WTC11 (cell line): ENCODE measurements at places on chromosomes 1 and 21.

- DNase-seq: no peak
These were observed 12.9 kb downstream of the EPHX1 start for GRCh38 chr1:225822655-225823403.

GRCh38 chr1:94529416-94529815, 12.1 kb downstream of the F3 start:
- no peak for DNase-seq

GRCh38 chr21:31838586-31839355, 34.0 kb upstream of the HUNK start:
- DNase-seq: no peak

- DNase-seq: no peak
These were observed 656.1 kb downstream of the KIF26B start for GRCh38 chr1:245810789-245811337.

- DNase-seq: no peak
These were observed 11.3 kb downstream of the FAM20B start for GRCh38 chr1:179036844-179037465.

- no peak for DNase-seq
These were observed 171.2 kb downstream of the LTN1 start for GRCh38 chr21:28821276-28822122.

GRCh38 chr1:31617916-31618746, 642 bp downstream of the HCRTR1 start:
- peak; percentile 82 for DNase-seq

DNA sequence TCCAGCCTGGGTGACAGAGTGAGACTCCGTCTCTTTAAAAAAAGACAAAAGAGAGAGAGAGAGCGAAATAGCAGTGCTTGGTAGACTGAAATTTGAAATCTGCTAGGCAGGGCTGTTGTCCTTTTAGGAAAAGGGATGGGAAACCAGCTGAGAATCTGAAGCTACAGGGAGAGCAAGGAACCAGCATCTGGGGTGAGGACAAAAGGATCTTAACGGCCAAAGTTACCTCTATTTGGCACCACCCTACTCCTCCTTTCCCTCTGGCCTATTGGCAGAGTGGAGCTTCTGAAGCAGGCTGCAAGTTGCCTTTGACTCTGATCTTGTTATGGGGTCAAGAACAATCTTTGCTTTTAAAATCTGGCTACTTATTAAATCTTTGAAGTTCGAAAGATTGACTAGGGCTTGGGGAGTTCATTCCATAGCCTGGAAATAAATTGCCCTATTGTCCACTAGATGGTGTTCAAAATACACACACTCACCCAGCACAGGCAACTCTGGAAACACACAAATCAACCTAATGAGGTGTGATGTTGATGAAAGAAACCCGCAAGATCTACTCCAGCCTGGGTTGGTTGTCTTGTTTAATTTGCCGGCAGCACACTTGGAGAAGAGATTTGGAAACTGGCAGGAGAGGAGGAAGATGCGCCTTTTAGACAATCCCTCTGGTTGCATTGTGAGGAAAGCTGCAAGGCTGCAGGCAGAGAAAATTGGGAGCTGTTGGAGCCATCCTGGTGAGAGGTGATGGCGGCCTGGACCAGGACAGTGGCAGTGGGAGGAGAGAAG, 16.5 kb upstream of the PARP1 start:
- no peak for DNase-seq

GRCh38 chr1:13965770-13966398, 265.9 kb downstream of the PRDM2 start:
- peak; percentile 74 for DNase-seq

GRCh38 chr1:84159533-84160240, 15.6 kb downstream of the PRKACB start:
- DNase-seq: no peak

GRCh38 chr1:64877151-64877550, 89.2 kb downstream of the JAK1 start:
- no peak for DNase-seq

DNA sequence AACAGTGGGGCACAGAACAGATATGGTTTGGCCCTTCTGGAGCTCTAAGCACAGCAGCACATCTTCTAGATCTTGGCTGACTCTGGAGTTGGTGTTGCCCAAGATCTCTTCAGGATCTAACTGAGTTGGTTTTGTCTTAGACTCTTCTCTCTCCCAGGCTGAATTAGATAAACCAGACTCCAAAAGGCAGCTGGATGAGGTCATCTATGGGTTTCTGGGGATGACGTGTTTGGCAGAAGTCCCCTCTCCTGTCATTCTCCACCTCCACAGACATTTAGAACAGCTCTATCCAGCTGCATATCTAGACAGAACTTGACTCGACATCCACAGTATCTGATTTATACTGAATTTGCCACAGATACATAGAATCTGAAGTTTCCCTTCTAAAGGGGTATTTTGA, 75.3 kb downstream of the ST6GALNAC5 start:
- no peak for DNase-seq

DNA sequence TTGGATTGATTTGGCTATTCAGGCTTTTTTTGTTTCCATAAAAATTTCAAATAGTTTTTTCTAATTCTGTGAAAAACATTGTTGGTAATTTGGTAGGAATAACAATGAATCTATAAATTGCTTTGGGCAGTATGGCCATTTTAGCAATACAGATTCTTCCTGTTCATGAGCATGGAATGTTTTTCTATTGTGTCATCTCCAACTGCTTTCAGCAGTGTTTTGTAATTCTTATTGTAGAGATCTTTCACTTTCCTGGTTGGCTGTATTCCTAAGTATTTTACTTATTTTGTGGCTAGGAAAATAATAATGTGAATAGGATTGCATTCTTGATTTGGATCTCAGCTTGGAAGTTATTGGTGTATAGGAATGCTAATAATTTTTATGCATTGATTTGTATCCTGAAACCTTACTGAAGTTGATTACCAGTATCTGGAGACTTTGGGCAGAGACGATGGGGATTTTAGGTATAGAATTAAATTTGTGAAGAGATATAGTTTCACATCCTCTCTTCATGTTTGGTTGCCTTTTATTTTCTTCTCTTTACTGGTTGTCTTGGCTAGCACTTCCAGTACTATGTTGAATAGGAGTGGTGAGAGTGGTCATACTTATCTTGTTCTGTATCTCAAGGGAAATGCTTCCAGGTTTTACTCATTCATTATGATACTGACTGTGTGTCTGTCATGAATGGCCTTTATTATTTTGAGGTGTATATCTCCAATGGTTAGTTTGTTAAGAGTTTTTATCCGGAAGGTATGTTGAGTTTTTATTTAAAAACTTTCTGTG, 57.3 kb downstream of the DRAM2 start:
- DNase-seq: no peak

- DNase-seq: no peak
These were observed 47.4 kb downstream of the CAMTA1 start for GRCh38 chr1:6832531-6833188.

DNA sequence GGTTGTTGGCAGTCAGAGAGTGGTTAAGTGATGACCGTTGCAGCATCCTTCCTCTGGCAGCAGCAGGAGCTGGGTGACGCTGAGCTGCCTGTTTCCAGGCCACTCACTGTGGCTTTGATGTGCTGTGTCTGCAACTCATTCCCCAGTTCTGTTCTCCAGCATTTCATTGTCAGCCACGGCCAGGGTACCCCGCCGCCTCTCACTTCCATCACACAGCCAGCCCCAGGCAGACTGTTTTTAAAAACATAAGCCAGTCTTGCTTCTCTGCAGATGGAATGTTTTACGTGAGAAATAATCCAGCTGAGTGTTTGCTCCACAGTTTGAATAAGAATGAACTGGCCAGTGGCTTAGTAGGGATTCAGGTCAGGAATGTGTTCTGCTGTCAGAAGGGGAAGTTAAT, 21.5 kb upstream of the ST6GALNAC3 start:
- peak; percentile 43 for DNase-seq

DNA sequence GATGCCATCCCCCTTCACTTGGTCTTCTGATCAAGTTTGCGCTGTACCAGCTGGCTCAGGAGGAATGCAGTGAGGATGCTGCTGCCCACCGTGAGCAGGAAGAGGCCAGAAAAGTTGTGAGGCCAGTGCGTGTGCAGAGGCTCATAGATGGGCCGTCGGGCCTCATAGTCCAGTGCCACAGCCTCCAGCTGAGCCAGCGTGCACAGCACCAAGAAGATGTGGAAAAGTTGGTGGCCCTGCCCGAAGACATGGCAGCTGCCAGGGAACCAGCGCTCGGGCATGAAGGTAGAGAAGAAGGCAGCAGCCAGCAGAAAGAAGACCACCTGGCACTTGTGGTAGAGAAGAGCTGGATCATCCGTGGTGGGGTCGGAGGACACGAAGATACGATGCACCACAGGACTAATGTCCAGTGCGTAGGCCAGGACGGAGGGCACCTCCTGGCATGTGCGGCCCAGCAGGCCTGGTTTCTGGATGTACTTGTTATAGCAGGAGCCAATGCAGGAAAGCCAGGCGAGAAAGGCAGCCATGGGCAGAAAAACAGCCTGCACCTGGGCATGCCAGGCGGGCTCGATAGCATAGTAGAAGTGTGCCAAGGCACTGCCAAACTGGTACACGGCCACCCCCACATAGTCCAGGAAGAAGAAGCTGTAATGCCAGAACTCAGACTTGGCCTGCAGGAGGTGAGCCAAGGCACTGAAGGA, 3.7 kb upstream of the AUNIP start:
- DNase-seq: no peak

DNA sequence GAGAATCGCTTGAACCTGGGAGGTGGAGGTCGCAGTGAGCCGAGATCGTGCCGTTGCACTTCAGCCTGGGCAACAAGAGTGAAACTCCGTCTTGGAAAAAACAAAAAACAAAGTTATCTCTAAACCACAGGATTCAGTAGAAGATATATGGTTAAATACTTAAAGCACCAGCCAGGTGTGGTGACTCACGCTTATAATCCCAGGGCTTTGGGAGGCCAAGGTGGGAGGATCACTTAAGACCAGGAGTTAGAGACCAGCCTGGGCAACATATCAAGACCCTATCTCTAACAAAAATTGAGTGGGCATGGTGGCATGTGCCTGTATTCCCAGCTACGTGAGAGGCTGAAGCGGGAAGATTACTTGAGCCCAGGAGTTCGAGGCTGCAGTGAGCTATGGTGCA, 5.6 kb downstream of the NECAP2 start:
- DNase-seq: no peak

DNA sequence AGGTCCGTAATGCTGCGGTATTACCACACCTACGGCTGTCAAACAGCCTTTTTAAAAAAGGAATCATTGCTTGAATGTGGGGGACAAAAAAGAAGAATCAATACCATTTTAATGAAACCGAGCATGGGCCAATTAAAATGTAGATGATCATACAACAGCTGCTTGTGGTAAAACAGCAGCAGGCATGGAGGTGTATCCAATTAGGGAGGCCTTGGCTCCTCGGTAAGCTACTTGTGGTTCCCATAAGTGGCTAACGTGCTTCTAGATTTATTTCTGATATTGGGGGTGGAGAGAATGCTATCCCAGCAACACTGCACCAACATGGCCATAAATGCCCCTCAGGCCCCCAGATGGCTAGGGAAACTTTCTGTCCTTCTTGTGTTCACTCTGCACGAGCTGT, 1.8 kb downstream of the PTPN14 start:
- no peak for DNase-seq

DNA sequence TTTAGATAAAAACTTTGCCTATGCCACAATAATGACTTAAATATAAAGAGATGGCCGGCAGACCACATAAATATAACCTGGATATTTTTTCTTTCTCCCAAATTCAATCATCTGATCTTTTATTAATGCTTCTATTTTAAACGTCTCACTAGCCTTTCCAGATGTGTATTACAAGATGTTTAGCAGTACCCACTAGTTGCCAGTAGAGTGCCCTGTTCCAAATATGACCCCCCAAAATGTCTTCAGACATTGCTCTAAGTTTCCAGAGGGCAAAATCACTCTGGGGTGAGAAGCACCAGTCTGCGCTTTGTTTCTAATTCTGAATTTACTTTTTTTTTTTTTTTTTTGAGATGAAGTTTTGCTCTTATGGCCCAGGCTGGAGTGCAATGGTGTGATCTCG, 268.1 kb downstream of the GRIK1 start:
- DNase-seq: no peak

DNA sequence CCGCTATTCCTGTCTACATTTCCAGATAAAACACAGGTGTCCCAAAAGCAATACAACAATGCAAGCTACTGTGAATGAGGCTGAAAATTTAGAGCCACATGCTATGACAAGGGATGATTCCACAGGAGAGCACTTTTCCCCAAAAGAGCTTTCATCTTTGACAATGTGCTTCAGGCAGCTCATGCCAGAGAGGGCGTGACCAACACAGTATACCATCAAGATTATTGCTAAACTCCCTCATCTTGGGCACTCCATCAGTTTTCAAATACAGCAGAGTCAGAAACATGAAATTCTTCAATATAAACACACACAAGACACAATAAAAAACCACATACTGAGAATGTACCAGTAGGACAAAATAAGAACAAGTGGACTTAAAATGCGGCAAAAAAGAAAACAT, 6.7 kb downstream of the GON4L start:
- DNase-seq: no peak

DNA sequence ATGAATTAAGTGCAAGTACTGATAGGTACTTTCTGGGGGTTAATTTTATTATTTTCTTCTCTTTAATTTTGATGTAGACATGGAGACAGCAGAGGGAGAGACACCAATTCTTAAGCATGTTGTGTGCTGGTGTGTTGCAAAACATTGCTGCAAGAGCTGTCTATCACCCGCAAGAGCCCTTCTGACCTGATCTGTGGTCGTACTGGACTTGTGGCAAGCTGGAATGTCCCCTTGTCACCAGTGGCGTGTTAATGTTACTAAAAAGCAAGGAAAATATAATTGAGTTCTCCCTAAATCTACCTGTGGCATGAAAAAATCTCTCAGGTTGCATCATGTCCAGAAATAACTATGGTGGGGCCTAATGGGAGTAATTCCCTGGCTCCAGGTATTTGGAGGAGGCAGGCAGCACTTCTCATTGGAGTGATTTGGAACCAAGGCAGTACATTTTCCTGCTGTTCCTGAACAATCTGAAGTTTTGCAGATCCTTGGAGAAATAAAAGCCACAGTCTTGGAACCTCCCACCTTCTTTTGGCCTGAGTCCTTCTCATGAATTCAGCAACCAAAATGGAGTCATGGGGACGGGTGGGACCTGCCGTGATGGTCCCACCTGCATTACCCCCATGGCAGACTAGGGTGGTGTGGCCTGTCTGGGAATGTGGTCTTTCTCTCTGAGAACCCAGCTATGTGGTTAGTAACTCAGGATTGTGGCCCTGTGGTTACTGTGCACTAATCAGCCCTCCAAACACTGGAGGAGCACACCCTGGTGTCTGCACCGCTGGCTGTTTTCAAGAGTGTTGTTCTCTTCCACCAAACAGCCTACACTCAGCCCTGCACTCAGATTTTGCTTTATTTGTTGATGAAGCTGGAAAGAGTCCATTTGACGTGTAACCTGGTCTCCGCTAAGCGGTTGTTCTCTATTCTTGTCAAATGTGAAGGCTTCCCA, 57.4 kb downstream of the GALNT2 start:
- no peak for DNase-seq

- no peak for DNase-seq
These were observed 40.0 kb downstream of the TYW3 start for GRCh38 chr1:74772945-74773344.

GRCh38 chr1:88191917-88192316, 492.2 kb upstream of the PKN2 start:
- DNase-seq: no peak

GRCh38 chr1:91545506-91546300, 45.1 kb downstream of the CDC7 start:
- no peak for DNase-seq

- no peak for DNase-seq
These were observed 300.9 kb downstream of the LMX1A start for GRCh38 chr1:165055581-165055980.

GRCh38 chr21:34201001-34201400, 127.6 kb downstream of the MRPS6 start:
- no peak for DNase-seq

GRCh38 chr1:116984406-116985160, 17.0 kb upstream of the CD101 start:
- no peak for DNase-seq
